ENCODE measurements at places on chromosomes 4 and X.

DNA sequence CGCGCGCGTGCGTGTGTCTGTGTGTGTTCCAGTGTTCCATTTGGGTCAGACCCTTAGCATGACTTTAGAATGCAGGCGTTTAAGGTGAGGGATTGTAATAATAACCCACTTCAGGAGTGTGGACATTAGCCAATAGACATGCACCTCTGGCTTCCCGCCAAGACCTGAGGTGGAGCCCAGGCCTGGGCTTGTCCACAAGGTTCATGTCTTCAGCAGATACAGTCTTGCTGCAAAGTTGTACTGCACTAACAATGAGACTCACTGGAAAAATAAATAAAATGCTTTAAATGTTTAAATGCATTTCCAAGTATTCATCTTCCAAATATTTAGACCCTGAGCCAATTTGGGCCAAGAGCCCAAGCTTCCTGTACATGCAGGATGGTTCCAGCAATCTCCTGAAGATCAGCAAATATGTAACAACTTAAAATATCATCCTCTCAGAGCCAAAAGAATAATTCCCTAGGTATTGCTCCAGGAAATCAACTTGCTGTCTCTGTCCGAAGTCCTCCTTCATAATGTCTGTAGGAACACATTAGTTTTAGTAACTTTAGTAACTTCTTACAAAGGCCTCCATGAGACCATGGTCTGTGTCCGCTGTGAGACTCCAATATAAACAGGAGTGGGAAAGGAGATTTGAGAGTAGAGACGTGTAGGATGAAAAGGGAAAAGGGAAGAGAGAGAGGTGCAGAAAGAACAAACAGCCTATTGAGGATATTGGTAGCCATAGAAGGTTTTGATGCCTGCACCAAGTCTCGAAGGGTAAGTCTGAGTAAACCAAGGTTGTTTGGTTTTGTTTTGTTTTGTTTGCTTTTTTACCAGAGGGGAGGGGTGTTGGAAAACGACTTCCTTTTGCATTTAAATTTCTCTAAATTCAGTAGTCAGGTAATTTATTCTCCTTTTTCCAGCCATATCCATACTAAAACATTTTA, 98.5 kb upstream of the KLF3 start:
- DNase-seq = peak; percentile 10

- DNase-seq = no peak
Measured at GRCh38 chr4:107247738-107248137, 211.6 kb upstream of the DKK2 start.

DNA sequence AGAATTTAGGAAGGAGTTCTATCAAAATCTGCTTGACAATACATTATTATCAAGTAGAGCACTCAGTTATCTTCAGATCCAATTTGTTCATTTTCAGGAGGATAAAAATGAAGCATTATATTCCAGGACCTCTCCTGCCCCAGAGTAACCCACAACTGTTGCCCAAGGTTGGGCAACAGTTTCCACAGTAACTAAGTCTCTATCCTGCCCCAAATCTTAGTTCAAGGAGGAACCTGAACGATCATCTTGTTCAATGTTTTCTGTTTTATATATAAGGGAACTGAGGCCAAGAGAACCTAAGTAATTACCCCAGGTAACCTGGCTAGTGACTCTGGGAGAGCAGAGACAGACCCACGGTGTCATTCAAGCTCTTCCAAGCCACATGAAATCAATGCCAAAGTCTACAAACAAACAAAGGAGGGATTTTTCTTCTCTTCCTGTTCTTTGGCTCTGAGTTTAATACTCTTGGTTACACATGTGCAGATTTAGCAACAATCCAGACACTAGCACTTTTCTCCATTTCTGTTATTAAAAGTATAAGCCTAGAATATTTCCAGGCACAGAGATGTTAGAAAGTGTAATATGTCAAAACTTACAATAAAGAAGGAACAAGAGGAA, 105.6 kb downstream of the C4orf51 start:
- DNase-seq = no peak

GRCh38 chrX:148562846-148563245, 62.4 kb downstream of the AFF2 start:
- no peak for DNase-seq

DNA sequence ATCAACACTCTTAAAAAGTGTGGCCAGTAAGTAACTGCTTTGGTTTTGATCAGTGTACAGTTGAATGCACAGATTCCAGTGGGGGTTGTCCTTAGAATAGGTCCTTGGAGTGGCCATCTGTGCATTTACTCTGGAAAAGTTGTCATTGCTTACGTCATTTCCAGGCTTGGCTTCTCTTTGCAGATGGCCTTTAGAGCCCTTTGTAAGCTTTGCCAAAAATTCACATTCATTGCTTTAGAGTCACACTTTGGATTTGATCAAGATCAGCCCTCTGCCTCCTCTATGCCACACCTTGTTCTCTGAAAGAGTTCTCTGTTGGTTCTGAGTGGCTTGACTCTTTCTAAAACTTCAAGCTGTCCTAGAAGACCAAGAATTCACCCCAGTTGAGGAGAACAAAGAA, 83.9 kb downstream of the MAMLD1 start:
- DNase-seq = no peak

DNA sequence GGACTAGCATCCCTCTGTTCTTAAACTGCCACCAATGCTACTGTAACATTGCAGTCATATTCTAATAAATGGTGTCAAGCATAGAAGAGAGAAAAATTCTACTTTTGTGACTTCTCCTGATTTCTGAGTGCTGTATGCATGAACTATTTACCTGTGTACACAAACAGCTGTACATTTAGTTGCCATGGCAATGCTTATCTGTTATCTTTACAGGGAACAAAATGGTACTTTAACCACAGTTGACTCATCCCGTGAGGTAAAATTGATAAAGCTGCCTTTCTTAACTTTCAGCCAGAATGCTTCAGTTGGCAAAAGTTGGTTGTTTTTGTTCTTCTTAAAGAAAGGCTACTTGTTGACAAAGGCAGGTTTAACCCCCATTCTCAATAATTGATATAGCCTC, 587.5 kb upstream of the MAGEB2 start:
- DNase-seq = no peak

- DNase-seq = no peak
Measured at GRCh38 chrX:124395145-124395880, 49.0 kb downstream of the SH2D1A start.

GRCh38 chr4:65670331-65671031, at the start of gene EPHA5:
Gene EPHA5, minus strand, starts transcription at chr4:65670489. Its CDS starts 747 bp downstream, at chr4:65669742.
- DNase-seq = peak; percentile 45

DNA sequence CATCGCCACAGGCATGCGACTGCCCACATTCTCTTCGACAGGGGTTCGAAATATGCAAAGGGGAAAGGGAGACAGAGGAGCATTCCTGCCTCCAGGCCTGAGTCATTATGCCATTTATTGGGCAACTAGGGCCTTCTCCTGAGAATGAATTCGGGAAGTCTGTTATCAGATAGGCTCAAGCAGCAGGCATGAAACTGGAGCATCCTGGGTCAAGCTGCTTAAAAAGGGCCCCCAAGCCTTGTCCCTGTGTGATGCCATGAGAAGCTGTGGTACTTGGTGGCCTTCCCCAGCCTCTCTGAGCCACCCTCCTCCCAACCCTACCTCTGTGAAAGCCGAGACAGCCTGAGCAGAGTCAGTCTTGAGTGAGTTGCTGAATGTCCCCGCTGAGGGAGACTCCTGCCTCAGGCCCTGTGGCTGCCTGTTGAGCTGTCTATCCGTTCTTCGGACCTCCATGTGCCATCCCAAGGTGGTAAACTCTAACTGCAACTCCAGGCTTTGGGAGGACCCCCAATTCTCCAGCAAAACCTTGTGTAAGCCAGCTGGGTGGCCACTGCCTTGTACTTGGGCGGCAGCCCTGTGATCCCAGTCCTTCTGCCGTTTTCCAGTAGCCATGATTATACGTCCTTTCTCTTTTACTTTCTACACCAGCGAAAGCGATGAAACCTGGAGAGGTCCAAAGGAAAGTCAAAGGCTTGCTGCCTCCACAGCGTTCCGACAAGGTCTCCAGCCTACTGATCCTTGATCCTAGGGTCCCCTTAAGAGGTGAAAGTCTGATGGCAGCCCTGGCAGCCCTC, 37.7 kb downstream of the NBDY start:
- DNase-seq = no peak

DNA sequence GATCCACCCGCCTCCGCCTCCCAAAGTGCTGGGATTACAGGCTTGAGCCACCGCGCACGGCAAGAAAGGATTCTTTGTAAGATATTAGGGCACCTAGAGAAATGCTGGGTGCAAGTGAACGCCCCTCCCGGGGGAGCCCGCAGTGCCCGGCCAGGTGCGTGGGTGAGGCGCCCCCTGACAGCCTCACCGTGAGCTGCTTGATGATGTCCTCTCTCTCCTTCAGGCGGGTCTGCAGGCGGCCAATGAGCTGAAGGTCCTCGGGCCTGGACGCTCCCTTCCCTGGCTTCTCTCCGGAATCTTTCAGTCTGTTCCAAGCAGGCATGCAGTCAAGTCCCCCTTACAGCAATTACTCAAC, 21.9 kb downstream of the MED28 start:
- DNase-seq = no peak

GRCh38 chr4:151052785-151053184, 37.7 kb upstream of the LRBA start:
- DNase-seq = no peak

DNA sequence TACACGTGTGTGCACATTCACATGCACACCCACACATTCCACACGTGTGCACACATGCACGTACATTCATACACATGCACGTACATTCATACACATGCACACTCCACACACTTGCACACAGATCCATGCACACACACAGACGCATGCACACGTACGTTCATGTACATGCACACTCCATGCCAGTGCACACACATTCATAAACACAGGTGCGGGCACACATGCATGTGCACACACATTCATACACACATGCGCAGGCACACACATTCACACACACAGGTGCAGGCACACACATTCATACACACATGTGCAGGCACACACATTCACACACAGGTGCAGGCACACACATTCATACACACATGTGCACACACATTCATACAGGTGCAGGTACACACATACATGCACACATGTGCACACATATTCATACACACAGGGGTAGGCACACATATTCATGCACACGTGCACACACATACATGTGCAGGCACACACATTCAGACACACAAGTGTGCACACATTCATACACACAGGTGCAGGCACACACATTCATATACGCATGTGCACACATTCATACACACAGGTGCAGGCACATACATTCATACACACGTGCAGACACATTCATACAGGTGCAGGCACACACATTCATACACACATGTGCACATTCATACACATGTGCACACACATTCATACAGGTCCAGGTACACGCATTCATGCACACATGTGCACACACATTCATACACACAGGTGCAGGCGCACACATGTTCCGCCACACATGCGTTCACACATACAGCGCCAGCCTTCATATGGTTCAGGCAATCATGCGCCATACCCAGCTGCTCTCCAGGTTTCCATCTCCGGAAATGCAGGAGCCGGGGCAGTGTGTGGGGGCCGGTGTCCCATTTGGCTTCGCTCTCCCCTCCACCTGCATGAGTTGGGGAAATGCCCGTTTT, 124.8 kb downstream of the HMX1 start:
- no peak for DNase-seq

GRCh38 chr4:25069014-25069413, 38.3 kb upstream of the LGI2 start:
- no peak for DNase-seq
